ENCODE measurements at places on chromosomes 11 and 22.

DNA sequence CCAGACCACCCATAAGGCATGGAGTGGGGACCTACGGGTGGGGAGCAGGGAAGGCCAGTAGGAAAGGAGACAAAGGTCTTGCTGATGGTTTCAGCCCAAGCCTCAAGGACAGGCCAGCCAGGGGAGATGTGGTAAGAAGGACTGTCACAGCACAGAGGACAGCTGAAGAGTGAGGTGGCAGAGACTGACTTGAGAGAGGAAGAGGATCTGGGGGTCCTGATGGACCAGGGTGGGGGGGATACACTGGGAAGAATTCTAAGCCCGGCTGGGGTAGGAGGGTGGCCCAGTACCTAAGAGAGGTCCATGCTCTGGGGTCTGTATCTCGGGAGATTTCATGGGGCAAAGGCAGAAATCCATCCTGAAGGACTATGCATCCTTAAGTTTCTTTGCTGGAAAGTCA is 66.1 kb upstream of the THY1 start:
- no peak for DNase-seq

- DNase-seq: no peak
These were observed 4.7 kb upstream of the C1QTNF6 start for GRCh38 chr22:37192741-37193140.

DNA sequence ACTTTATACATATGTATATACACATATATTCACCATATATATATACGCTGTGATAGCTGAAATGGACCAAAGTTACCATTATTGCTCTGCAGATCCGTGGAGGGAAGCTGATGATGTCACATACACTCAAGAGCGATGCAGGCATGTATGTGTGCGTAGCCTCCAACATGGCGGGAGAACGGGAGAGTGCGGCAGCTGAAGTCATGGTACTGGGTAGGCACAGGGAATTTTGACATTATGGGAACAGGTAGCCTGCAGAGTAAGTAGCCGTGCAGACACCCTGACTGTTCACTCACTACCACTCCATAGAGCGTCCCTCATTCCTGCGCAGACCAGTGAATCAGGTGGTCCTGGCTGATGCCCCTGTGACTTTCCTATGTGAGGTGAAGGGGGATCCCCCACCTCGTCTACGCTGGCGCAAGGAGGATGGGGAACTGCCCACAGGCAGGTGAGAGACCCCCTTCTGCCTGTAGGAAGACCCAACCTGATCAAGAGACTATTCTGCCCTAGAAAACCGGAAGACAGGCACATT is 4.7 kb downstream of the ROBO3 start:
- DNase-seq: no peak

DNA sequence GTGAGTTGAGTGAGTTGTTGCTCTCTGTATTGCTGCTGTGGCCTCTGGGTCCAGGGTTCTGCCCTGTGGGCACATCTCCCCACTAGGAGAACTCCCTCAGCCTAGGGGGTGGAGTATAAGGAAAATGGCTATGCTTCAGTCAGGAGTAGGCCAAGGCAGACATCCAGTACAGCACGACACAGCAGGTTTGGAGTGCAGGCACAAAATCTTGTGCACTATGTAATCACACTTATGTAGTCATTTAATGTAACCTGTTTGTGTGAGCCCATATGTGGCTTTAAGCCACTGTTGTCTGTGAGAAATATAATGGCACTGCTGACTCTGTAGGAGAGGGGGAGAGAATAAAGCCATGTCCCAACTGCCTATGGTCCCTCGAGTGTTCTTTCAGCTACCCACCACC is 90.1 kb downstream of the CCDC83 start:
- no peak for DNase-seq

GRCh38 chr11:44147751-44148150 is 52.3 kb downstream of the EXT2 start:
- no peak for DNase-seq

DNA sequence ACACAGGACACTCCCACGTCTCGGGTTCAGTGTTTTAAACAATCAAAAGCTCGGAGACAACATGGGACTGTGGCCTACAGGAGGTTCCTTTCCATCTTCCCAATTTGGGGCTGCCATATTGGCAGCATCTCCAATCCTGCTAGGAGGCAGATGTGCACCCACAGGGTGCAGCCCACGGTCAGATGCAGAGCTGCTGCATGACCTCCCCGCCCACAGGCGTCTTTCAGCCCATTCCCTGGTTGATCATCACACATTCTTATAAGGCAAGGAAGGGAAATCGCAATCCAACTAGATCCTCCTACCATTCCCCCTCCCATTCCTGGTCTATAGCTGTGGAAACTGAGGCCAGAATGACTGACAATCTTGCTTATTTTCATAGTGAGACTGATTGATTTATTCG is 121.4 kb downstream of the MICAL3 start:
- DNase-seq: no peak

DNA sequence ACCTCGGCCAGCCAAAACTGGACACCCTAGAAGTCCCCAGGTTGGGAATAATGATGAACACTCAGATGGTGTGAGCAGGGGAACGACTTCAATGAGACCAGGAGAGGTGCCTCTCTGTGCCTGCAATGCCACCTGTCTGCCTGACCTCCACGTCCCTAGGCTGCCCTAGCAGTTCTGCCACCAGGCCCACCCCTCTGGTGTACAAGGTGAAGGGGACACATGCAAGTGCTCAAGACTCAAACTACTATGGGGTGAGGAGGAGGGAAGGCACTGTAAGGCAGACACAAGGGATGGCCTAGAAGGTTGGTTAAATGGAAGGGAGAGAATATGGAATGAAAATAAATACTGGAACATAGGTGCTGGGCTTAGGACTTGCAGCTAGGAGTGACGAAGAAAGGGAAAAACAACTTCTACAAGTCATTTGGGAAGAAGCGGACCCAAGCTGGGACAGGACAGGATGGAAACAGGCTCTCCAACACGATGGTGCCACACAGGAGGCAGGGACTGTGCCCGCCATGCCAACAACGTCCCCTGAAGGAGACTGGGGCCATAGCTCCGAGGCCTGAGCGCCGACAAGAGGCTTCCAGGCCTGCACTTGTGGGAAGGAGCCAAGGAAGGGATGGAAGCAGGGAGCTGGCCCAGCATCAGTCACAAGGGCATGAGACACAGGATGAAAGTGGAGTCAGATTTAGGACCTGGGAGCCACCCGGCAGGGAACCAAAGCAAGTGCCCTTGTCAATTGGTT is 18.5 kb downstream of the SERPIND1 start:
- DNase-seq: no peak

- DNase-seq: no peak
These were observed 155.8 kb downstream of the C11orf91 start for GRCh38 chr11:33544593-33545373.

DNA sequence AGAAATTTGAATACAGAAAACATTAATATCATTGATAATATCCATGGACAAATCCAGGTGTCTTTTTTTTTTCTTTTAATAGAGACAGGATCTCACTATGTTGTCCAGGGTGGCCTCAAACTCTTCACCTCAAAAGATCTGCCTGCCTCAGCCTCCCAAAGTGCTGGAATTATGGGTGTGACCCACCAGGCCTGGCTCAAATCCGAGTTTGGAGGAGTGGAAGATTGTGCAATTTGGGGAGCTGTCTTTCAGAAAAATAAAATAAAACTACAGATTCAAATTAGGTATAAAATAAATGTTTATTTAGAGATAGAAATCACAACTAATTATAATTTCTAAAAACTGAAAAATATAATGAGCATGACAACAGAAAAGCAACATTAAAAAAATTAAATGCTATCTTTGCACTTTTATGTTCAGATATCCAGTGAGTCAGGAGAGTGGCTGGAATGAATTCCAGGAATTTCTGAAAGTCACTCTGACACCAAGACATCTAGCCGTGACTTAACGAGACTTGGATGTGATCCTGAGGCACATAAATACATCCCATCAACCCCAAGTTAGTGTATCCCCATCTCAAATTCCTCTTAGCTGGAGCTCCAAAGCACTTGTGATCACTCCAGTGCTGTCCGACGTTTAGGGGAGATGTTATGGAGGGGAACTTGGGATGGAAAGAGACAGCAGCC is 128.6 kb upstream of the THY1 start:
- no peak for DNase-seq

- DNase-seq: no peak
These were observed 120.0 kb upstream of the SYT13 start for GRCh38 chr11:45405916-45406670.

- no peak for DNase-seq
These were observed 5.5 kb downstream of the GRK3 start for GRCh38 chr22:25569983-25570382.
